Kidney (tissue), 22 donors: ENCODE measurements at places on chromosomes 2 and 18. TPM values are rescaled to one million over a fixed set of nuclear protein-coding genes. Genes with fewer than 3 reads are reported as not detected.
A peak's percentile ranks its signal among the peaks of the same experiment; 100 is the strongest.

DNA sequence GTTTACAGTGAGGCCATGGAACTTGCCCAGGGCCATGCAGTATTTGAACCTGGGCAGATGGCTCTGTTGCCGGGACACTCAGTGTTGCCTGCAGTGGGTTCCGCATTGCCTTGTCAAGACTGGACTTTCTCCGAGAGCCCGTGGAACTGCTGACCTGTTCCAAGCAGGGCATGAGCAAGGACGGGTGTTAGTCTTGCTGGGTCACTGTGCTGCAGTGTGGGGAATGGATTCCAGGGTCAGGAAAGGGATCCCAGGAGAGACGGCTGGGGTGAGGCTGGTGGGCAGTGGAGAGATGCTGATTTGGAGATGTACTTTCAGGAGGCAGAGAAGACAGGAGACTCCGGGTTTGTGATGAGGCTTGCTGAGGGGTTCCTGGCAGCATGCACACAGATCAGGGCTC lies 348.7 kb upstream of the HS6ST1 start:
- DNase-seq = no peak

DNA sequence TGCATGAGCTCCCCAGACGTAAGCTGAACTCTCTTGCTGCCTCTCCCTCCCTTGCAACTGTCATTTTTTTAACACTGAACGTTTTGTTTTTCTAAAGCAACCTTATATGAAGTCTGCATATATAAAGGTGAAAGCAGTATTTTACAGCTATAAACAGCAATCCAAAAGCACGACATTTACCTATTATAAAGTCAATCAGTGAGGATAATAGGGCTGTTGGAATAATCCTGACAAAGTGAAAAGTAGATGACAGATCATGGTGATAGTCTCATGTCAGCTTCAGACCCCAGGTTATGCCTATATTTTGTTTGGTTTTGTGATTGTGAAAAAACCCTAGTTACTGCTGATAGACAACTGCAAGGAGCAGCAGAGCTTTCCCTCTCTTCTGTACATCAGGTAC lies 195.8 kb downstream of the TNS1 start:
- no peak for DNase-seq

AGFG1 gene
- 36.6 TPM for polyA plus RNA-seq

DNA sequence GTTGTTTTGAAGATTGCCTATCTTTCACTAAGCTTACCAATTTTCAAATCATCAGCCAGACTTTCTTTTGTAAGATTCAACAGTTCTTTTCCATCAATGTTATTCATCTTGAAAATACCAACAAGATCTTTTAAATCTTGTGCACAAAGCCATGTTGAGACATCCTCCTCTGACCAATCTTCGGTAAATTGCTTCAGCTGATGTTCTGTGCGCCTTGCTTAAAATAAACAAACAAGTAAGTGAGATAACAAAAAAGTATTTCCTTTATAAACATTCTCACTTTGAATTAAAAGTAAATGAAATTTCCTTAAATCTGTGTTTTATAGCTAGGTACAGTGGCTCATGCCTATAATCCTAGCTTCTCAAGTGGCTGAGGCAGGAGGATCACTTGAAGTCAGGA lies 30.3 kb downstream of the WDSUB1 start:
- DNase-seq = no peak

- DNase-seq = no peak
Measured at GRCh38 chr18:12374401-12374800, 2.6 kb downstream of the AFG3L2 start.

NCKAP5 gene
- polyA plus RNA-seq = 1.8 TPM

FHOD3 gene
- polyA plus RNA-seq = 28.0 TPM

DNA sequence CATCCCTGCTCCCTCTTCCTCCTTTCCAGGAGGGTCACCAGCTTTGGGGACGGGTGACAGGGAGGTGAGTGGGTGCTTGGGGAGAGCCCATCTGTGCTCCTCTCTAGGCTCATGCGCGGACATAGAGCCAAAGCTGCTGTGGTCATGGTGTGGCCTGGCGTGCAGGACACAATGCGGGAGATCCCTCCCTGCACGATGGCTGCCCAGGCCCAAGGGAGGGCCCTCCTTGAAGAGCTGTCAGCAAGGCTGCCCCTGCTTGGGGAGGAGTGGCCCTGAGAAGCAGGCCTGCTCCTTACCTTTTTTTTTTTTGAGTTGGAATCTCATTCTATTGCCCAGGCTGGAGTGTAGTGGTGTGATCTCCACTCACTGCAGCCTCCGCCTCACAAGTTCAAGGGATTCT lies 111.4 kb downstream of the DYSF start:
- no peak for DNase-seq

- DNase-seq = no peak
Measured at GRCh38 chr2:134463699-134464022, 209.8 kb downstream of the MGAT5 start.

ANKRD62 gene
- polyA plus RNA-seq = not detected

DNA sequence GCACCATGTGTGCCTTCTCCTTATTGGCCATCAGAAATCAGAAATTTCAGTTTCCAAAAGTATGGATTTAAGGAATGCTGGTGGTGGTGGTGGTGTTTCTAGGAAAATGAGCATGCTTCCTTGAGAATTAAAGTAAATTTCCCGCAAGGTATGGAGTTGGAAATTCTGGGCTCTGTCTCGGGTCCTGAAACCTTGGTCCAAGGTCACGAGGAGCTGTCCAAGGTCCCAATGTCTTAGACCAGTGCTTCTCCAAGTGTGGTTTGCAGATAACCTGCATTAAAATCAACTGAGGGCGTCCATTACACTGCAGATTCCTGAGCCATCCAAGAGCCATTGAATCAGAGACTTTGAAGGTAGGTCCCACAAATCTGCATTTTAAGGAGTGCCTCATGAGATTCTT lies 210.9 kb upstream of the PKDCC start:
- peak; percentile 92 for DNase-seq

PPP1R1C gene
- 2.5 TPM for polyA plus RNA-seq

DNA sequence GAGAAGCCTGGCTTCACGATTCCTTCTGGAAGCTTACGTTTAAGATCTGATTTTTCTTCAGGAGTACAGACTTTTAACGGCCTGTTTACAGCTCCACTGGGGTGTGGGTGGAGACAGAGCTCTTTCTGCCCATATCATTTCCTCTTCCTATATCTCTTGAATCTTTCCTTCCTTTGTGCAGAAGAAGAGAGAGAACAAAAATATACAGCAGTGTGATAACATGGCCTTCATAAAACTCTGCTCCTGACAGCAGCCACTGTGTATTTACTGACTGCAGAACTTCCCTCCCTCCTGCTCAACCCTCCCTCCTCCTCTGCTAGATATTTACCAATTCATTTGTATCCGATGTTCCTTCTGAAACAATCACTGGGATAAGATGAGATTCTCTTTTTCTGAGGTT lies 34.1 kb upstream of the REEP1 start:
- DNase-seq = no peak

GRCh38 chr2:144495227-144496091 lies 24.5 kb downstream of the ZEB2 start:
- no peak for DNase-seq

- no peak for DNase-seq
Measured at GRCh38 chr2:56335101-56335500, 151.3 kb downstream of the CCDC85A start.

DNA sequence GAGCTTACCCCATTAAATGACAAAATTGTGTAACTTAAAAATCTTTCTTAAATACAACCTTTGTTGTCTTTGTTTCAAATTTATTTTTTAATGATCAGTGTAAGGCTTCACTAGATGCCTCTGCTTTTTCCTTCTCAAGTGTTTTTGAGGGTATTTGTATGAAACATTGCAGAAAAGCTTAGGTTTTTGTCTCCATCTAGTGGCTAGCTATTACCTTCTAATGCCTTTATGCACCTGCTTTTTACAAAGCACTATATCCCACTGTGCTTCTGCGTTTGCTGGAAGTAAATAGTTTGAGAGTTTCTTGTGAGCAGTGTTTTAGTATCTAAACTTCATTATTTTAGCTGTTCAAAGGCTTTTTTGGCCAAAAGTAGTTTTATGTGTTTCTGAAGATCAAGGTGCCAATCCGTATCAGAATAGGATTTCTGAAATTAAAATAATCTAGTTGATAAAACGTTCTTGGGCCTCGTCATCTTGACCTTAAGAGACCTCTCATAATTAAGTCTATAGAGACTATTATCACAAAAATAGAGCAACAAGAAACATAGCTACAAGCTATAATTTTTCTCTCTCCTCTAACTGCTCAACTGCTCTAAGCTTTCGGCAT lies 47.0 kb downstream of the IWS1 start:
- peak; percentile 79 for DNase-seq

DNA sequence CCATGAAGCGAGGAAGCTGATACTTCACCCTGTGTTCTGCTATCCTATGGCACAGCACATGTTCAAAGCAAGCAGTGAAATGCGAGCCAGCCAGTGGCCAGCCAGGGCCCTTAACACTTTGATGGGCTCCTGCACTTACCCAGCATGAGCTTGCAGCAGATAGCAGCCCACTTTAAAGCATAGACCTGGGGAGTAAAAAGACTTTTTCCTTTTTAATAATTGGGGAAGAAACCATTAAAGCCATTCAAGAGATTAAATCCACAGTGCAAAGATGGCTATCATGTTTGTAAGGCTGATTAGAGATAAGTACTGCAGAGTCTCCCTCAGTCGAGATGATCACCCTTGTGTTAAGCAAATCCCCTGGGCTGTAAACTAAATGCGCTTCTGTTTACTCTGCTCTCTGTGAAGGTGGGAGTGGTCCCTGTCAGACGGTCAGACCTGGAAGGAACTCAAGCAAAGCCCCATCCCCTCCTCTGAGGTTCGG lies 15.7 kb downstream of the CCBE1 start:
- no peak for DNase-seq

- DNase-seq = no peak
Measured at GRCh38 chr2:220743203-220743602, 828.9 kb downstream of the EPHA4 start.

- DNase-seq = no peak
Measured at GRCh38 chr2:220005362-220005761, 377.9 kb downstream of the SLC4A3 start.

DNA sequence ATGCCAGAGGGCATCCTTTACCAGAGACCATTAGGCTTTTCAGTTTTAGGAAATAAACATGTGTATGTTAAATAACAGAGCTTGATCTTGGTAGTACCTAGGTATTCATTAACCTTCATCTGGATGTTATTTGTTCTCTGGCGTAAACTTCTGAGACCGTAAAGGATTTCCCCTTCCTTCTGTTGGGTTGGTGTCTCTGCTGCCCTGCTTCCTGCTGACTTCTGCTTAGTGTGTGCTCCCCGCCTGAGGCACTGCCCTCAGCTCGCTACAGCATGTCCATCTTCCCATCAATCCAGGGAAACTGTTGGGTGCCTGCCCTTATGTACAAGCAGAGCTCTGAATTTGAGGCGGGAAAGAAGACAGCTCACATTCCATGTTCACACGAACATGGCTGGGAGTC lies 177.9 kb downstream of the TPGS2 start:
- no peak for DNase-seq

GRCh38 chr2:216006164-216006663 lies 7.1 kb downstream of the MREG start:
- no peak for DNase-seq

DNA sequence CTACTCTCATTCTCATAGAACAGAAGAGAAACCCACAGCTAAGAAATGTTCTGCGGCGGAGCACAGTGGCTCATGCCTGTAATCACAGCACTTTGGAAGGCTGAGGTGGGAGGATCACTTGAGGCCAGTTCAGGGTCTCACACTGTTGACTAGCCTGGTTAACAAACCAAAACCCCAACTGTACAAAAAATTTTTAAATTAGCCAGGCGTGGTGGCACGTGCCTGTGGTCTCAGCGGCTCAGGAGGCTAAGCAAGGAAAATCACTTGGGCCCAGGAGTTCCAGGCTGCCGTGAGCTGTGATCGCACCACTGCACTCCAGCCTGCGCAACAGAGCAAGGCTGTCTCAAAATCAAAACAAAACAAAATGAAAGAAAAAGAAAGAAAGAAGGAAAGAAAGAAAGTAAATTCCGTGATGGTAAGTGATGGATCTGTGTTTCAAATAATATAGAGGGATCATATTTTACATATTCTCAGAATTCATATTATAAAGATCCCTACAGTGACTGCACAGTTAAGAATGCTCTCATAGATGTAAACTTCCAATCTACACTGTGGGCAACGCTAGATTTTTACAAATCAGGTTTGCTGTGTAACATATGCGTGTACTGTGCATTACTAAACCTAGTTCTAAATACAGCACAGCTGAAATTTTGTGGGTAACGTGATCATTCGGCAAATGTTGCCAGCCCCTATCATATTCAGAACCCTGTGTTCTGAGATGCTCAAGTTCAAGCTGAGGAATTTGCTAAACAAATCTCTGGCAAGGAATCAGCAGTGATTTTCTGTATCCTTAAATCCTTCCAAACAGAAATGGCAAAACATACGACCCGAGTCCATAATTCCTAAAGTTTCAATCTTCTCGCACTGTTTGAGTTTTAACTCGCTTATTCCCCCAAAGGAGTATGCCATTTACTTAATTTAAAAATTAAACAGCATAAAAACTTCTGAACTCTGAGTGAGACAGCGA lies 1.2 kb upstream of the RAB12 start:
- peak; percentile 71 for DNase-seq

- no peak for DNase-seq
Measured at GRCh38 chr18:25327584-25327983, 24.4 kb downstream of the ZNF521 start.

- DNase-seq = peak; percentile 58
Measured at GRCh38 chr18:28735731-28736130, 558.8 kb upstream of the CDH2 start.

DNA sequence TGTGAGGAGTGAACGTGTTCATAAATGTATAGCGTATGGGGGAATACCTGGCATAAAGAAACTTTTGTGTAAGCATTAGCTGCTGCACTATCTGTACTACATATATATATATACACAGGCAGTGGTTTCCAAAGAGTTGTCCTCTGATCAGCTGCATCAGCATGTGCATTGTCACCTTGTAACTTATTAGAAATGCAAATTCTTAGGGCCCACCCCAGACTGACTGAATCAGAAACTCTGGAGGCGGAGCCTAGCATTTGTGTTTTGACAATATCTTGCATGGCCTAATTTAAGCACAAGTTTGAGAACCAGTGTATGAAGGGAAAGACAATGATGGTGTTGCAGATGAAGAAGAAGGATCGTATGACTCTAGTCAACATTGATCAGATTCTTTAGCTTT lies 299.5 kb downstream of the CCDC102B start:
- DNase-seq = no peak

MYO3B gene
- 3.5 TPM for polyA plus RNA-seq

DNA sequence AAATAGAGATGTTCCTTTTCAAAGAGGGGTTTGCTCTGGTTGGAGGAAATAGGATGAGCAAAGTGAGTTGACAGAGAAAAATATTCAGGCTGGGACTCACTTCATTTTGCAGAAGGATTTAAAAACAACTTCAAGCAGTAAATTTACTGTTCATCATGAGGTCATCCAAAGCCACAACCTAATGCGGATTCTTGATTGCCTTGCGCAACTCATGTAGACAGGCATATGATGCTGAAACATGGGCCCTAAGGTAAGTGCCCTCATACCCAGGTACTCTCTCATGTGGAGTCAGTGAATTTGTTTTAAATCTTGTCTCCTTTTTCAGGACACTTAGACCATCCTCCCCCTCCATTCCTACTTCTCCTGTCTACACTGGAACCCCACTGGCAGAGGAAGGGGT lies 51.9 kb upstream of the LYPD1 start:
- DNase-seq = no peak

MAP3K19 gene
- polyA plus RNA-seq = not detected
